ENCODE measurements at places on chromosomes 11 and 22. TPM values are rescaled to one million over a fixed set of nuclear protein-coding genes. Genes with fewer than 3 reads are reported as not detected.

DNA sequence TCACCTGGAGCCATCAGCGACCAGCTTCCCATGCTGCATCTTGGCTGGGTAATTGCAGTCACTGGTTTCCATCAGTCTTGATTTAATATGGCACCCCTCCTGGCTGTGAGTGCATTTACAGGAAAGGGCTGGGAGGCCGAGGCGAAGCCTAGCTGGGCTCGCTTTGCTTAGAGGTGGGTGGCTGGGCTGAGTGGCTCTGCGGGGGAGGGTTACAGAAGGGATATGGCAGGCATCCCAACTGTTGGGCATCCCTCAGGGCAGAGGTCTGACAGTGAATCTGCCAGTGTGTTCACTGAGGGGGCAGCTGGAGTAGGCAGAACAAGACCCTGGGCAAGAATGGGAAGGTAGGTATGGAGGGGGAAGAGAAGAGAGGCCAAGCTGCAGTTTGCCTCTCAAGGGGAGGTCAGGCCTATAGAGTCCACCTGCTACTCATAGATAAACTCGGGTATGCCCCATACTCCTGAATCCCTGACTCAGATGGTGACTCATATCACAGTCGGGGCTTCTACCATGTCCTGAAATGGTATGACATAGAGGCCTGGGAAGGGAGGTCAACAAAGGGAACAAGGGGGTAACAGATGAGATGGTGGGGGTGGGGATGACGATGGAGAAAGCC, 77.5 kb upstream of the PHOX2A start:
- no peak overlapping the region for H3K4me3 ChIP-seq
- peaks cover 7% of the 10 kb centered on the region for H3K4me1 ChIP-seq
- no peaks in the 10 kb centered on the region for H3K27me3 ChIP-seq
- H3K36me3 ChIP-seq: no peaks in the 10 kb centered on the region

Gene EXPH5
- 5.6 TPM for total RNA-seq

DNA sequence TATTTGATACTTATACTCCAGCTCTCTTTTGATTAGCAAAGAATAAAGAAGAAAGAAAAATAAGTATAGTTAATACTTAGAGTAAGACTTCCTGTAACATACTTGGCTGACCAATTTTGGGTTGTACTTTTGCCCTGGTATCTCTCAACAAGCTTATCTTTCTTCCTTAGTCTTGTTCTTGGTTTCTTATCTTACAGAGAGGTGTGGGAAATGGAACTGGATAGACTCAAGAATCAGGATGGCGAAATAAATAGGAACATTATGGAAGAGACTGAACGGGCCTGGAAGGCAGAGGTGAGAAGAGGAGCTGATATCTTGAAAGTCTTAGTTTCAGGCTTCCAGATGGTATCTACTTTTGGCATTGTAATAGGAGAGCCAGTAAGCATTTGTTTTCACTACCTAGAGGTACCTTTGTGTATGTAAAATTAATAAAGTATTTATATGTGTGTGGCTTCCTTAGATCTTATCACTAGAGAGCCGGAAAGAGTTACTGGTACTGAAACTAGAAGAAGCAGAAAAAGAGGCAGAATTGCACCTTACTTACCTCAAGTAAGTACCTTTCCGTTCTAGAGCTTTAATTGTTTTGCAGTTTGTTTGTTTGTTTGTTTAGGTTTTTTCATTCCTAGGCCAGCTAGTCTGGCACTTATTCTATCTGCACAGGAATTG, 11.3 kb upstream of the BACE1-AS start:
- H3K27me3 ChIP-seq: no peaks in the 10 kb centered on the region
- H3K27ac ChIP-seq: peak overlapping the region; percentile 77
- peaks cover 26% of the 10 kb centered on the region for H3K36me3 ChIP-seq
- peaks cover 19% of the 10 kb centered on the region for H3K4me1 ChIP-seq

DNA sequence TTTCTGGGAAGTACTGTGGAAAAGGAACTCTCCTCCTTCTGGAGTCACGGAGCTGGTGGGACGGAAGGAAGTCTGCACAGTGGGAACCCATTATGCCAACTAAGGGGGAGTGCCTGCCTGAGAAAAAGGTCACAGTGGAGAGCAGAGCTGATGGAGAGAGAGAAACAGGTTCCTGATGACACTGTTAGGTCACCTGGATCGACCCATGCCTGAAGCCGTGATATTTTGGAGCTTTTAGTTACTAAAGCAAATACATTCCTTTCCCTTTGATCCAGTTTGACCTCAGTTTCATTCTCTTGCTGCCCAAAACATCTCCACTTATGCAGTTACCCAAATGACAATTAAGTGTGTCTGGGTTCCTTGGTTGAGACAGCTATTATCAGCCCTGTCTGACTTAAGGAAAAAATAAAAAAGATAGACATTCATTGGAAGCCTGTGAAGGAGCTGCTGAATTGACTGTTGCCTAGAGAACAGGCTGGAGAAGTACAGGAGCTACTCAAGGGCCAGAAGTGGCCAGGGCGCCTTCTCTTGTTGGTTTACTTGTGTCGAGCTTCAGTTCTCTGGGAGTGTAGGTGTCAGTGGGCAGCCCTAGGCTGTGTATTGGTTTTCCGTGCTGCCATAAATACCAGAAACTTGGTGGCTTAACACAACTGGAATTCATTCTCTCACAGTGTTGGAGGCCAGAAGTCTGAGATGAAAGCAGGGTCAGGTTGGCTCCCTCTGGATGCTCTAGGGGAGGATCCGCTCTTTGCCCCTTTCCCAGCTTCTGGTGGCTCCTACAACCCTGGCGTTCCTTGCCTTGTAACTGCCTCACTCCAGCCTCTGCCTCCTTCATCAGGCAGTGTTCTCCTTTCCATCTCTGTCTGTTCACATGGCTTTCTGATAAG, 13.6 kb downstream of the MRGPRD start:
- H3K27ac ChIP-seq: no peak overlapping the region
- H3K27me3 ChIP-seq: no peaks in the 10 kb centered on the region
- H3K4me1 ChIP-seq: no peaks in the 10 kb centered on the region
- no peak overlapping the region for H3K4me3 ChIP-seq
- no peaks in the 10 kb centered on the region for H3K36me3 ChIP-seq

GRCh38 chr11:130330101-130330684, 15.5 kb upstream of the ZBTB44 start:
- peak overlapping the region; percentile 70 for H3K27ac ChIP-seq
- H3K4me1 ChIP-seq: peaks cover 11% of the 10 kb centered on the region
- H3K36me3 ChIP-seq: no peaks in the 10 kb centered on the region
- H3K27me3 ChIP-seq: no peaks in the 10 kb centered on the region

DNA sequence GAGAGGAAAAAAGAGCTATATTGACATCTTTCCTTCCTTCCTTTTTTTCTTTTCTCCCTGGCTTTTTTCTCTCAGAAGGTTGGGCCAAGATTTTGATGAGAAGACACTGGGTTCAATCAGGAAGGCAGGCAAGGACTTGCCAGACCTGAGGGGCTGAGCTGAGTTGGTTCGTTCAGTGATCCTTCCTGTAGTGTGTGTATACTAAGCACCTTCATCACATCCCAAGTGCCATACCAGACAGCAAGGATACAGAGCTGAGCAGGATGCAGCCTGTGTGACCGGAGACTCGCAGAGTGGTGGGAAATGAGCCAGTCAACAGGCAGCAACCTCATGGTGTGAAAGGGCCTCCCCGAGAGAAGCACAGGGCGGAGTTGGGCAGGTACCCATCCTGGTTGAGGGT, 95.5 kb downstream of the SPON1 start:
- peaks cover 6% of the 10 kb centered on the region for H3K27me3 ChIP-seq
- no peaks in the 10 kb centered on the region for H3K36me3 ChIP-seq
- no peak overlapping the region for H3K4me3 ChIP-seq
- H3K4me1 ChIP-seq: no peaks in the 10 kb centered on the region
- no peak for DNase-seq

DNA sequence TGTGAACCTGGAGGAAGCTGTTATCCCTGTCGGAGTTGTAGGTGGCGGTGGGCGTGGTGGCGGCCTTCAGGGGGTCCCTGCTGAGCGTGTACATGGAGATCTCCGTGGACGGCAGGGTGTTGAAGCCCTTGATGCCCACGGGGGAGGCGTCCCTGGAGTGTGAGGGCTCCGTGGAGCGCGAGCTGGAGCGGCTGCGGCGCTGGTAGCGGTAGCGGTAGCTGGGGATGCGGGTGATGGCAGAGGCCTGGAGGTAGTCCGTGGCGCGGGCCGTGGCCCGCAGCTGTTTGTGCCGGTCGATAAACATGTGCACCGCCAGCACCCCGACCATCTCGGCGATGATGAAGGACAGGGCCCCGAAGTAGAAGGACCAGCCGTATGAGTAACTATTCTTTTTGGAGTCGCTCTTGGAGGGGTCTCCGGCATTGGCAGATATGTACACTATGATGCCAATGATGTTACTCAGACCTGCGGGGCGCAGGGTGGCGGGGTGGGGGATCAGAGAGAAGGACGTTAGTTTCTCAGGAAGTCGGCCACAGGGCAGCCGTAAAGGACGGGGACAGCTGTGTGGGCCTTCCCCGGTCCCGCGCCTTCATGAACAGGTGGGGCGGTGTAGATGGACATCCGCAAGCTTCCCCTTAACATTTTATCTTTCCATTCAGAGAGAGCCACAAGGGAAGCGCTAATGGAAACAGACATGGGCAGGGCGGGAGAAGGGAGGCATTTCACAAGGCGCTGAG, 35.6 kb upstream of the EIF3D start:
- no peak overlapping the region for H3K27ac ChIP-seq
- H3K4me1 ChIP-seq: no peaks in the 10 kb centered on the region

- H3K27me3 ChIP-seq: no peaks in the 10 kb centered on the region
- peaks cover 5% of the 10 kb centered on the region for H3K36me3 ChIP-seq
Measured at GRCh38 chr22:38862375-38863329, 9.4 kb downstream of the CBX6 start.

Gene SPA17
- 5.3 TPM for total RNA-seq

GRCh38 chr11:102171101-102171500, 60.9 kb downstream of the YAP1 start:
- H3K4me1 ChIP-seq: peaks cover 23% of the 10 kb centered on the region
- H3K4me3 ChIP-seq: no peak overlapping the region
- peak; percentile 85 for DNase-seq
- H3K36me3 ChIP-seq: peaks cover 8% of the 10 kb centered on the region

Gene DDX17
- 855 TPM for total RNA-seq

GRCh38 chr11:119316016-119316728, 758 bp downstream of the MCAM start:
- DNase-seq: no peak
- H3K27ac ChIP-seq: no peak overlapping the region
- H3K4me3 ChIP-seq: peak overlapping the region; percentile 35
- H3K4me1 ChIP-seq: peaks cover 43% of the 10 kb centered on the region
- peaks cover 24% of the 10 kb centered on the region for H3K27me3 ChIP-seq

Gene NELL1
- 7.4 TPM for total RNA-seq
